Stimulated activated naive CD8-positive, alpha-beta T cell treated with anti-CD3 and anti-CD28 coated beads, Interleukin-15, amount 100 ng/mL, for 72 hours (primary cell): ENCODE measurements at places on chromosomes 2 and 18.

DNA sequence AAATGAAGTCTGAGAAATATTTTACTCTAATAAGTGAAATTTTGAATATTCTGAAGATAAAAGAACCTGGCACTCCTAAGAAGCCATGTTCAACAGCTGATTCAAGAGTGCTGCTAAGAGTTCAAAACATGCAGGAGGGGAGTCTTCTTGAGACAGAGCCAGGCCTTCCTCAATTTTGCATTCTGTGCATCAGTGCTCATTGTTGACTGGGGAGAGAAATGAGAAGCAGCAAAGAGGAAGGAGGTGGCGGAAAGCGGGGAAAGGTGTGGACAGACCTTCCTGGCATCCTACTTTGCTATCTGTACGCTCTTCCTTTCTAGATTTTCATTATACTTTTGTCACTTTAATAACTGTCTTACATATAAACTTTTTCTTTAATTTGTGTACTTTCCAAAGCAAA lies 29.7 kb upstream of the TXNDC2 start:
- no peak for DNase-seq

DNA sequence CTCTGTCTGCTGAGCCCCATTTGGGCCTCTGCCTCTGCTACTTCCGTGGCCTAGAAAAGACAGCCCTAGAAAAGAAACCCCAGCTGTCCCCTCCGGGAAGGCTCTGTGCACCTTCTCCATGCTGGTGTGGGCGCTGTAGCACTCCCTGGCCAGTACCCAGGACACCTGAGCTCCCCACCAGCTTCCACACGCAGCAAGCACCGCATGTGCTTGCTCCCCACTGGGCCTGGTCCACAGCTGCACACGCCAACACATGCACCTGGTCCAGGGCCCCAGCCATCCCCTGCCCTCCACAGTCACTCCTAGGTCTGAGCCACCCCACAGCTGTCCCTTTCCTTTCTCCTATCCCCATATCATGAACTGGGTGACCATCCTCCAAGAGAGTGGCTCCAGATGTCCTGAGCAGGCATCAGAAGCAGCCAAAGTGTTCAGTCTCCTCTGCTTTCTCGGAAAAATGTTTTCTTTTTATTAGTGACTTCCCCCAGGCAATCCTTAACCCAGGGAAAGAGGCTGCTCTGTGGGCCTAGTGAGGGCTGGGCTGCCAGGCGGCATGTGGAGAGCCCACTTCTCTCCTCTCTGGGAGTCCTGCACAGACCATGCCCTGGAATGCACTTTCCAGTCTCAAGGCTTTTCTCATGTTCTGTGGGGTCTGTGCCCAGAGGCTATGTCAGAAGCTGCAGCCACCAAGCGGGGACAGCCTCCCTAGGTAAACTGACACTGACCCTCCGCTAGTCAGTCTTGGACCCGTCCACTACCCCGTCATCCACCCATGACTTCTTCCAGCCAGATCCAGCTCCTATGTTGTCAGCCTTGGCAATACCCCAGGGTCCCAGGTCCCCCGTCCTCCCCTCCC lies 133.7 kb downstream of the KLHL29 start:
- DNase-seq: no peak

DNA sequence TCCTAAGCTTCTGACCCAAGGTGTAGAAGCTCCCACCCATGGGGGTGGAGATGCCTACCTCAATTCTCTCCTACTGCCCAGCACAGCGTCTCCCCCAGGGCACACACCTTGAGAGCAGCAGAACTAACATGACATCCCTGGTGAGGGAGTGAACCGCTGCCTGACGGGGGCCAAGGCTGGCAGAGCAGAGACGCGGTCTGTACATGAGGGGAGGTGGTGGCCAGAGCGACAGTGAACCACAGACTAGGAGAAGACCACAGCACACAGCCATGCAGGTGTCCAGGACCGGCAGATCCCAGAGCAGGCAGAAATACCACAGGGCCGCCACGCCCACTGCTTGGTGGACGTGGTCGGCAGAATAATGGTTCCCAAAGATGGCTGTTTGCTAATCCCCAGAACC lies 40.4 kb downstream of the TFCP2L1 start:
- no peak for DNase-seq

GRCh38 chr2:122136056-122136455 lies 380.6 kb downstream of the TSN start:
- no peak for DNase-seq

GRCh38 chr2:108169982-108170625 lies 69.7 kb upstream of the SULT1C3 start:
- no peak for DNase-seq

DNA sequence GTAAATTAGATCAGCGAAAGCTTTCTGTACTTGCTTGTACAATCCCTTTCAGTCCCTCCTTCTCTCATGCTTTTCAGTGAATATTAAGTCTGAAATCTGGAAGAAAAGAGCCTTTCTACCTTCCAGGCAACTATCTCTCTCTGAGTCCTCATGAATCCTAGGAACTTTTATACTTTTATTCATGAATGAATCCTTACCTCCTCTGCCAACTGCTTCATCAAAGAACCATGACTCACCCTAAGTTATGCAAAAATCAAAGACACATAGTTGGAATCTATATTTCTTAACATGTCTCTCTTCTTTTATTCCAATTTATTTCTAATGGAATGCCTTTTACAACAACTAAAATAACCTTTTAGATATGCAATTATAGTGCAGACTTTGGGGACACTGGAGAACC lies 394.2 kb downstream of the CLIP4 start:
- DNase-seq: no peak
